ENCODE measurements at places on chromosomes 3 and 15. TPM values are rescaled to one million over a fixed set of nuclear protein-coding genes. Genes with fewer than 3 reads are reported as not detected.

Gene TF
- 9.5 TPM for total RNA-seq

DNA sequence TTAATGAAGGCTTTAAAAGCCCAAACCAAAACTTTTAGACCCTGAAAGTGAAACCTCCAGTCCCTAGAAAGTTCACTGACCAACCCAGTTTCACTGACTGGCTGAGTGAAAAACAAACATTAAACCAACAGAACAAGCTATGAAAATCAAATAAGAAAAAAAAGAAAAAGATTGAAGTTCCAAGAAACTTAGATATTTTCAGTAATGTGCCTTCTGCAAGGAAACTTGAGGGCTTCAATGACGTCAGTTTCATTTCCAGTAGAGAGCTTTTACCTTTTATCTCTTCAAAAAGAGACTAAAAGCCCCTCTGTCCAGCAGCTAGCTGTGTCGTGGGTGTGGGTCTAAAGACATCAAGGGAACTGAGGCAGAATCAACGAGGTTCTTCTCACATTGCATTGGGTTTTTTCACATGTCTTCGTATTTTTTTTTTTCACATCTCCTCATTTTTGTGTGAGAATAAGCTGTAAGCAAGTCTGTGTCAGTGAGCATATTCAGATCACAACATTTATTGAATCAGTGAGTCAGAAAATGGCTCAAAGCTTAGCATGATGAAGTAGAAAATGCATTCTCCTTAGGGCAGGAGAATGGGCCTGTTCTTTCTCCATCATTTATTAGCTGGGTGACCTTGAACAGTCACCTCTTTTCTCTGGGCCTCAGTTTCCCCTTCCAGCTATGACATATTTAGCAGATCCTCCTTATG, 54.8 kb upstream of the BCL6 start:
- no peak for DNase-seq

Gene RHO
- not detected for total RNA-seq

GRCh38 chr3:131731709-131732108, 228.9 kb upstream of the MRPL3 start:
- DNase-seq: no peak

- DNase-seq: no peak
Measured at GRCh38 chr3:97291901-97292300, 472.7 kb upstream of the ARL6 start.

- DNase-seq: no peak
Measured at GRCh38 chr15:66919421-66919820, 146.0 kb upstream of the SMAD3 start.

Gene DZIP1L
- 11.1 TPM for total RNA-seq

Gene RTP1
- total RNA-seq: not detected

- no peak for DNase-seq
Measured at GRCh38 chr15:69398491-69398891, 15.7 kb upstream of the KIF23 start.

- no peak for DNase-seq
Measured at GRCh38 chr3:61425356-61425755, 136.0 kb upstream of the PTPRG start.

Gene PPP4R2
- total RNA-seq: 59.8 TPM

- no peak for DNase-seq
Measured at GRCh38 chr15:65907661-65908060, 38.4 kb downstream of the RAB11A start.

DNA sequence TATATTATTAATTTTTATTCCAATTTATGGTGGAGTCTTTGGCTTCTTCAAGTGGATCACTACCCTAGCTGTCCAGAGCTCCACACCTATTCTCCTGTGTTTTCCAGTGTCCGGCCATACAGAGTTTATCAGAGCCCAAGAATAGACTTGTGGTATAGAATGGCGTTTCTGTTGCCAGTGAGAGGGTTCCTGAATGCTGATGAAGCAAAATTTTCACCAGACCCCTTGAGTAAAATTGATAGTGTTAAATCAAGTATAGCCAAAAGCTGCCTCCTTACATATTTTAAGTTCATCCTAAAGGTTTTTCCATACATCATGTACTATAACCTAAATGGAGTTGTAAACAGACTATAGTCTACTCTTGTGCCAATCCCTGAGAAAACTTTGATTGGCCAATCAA, 171.5 kb upstream of the CHL1 start:
- DNase-seq: no peak

- DNase-seq: no peak
Measured at GRCh38 chr3:189419038-189419437, 212.2 kb upstream of the TP63 start.

DNA sequence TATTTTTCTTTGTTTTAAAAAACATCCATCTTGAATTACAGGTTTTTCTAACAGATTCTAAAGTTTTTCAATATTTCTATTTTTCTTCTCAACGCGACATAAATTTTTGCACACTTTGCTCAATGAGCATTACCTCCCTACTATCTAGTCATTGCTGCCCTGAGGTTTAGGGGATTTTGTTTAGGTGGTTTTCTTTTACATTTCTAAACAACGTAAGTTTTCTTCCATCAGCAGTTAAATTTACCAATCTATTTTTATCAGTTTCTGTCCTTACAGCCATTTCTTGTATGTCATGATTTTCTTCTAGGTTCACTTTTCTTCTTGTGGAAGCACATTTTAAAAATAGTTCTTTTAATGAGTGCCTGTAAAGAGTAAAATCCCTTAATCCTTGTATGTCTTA, 49.2 kb upstream of the CCR2 start:
- no peak for DNase-seq

Gene PCLAF
- total RNA-seq: 97.8 TPM

DNA sequence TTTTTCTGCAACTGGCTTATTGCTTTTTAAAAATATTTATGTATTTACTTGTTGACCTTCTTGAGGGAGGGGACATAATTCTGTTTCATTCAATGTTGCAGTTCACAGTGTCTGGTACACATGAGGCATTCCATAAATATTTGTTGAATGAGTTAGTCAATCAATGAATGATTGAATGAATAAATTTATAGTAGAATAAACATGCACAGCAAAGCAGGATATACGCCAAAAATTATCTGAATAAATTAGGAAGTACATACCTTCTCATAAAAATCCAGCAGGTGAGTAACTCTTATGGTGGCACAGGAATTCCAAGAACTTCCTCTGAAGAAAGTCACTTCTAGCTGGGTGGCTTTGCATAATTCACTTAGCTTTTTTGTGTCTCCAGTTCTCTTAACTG, 469.4 kb upstream of the ATP11B start:
- no peak for DNase-seq

- DNase-seq: no peak
Measured at GRCh38 chr3:122390665-122391064, 6.7 kb downstream of the FAM162A start.

DNA sequence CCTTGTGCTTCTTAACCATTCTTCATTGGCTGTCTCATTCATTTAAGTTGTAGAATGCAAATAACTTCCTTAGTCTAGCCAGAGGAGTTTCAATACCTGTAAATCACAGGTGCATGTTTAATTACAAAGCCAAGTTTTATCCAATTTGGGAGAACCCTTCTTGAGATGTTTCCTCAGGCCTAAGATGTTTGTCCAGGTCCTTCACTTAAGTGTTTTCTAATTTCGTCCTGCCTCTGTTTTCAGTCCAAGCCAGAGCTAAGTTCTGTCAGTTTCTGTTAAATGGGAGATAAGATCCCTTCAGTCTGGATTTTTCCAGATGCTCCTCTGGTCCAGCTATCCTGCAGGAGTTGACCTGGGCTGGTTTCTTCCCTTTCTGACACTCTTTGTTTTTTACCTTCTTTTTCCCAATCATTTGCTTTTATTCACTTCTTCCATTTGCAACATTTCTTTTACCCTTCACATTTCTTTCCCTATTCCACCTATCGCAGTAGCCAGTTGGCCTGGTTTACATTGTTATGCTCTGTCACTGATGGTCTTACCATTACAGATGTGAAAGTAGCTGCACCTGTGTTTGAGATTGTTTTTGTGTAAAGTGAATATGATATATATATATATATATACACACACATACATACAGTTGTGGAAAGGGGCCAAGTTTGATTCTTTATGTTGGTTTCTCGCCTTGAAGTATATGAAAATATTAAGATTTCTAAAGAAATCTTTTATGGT, 34.5 kb downstream of the EIF2AK4 start:
- DNase-seq: no peak

Gene CADM2
- total RNA-seq: 0.64 TPM

- DNase-seq: no peak
Measured at GRCh38 chr3:111621535-111621934, 26.4 kb upstream of the ZBED2 start.

Gene LTF
- not detected for total RNA-seq

Gene COL6A5
- total RNA-seq: not detected

DNA sequence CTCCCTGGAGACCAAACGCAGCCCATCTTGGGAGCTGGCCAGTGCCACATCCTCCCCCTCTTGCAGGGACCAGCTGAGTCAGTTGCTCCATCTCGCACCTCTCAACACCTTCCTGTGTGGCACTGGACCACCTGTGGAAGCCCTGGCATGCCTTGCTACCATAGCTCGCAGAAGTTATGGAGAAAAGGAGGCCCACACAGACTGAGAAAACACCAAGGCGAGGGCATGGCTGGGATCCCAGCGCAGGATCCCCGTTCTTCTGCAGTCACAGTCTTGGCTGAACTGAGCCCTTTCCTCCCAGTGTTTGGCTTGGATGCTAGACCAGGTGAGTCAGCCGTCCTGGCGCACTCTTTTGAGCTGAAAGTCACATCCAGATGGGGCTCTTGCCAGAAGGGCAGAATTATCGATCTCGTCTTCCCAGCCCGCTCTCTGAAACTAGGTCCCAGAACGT, 46.9 kb downstream of the CHRD start:
- no peak for DNase-seq

DNA sequence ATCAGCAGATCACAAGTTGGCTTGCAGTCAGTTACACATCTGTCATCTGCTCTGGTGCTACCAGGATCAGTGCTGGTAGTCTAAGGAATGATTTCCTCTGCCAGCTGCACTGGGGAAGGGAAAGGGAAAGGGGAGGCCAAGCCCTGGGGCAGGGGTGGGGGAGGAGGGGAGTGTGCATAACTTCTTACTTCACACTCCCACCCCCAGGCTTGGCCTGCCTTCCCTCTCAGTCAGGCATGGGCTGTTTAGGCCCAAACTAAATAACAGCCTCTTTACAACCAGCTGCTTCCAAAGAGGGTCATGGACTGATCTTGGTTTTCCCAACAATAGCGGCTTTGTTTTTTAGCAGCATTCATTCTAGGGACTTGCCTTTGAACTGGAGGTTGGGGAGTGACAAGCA, 86.1 kb upstream of the PSMD6 start:
- no peak for DNase-seq

Gene KNSTRN
- 74.6 TPM for total RNA-seq

DNA sequence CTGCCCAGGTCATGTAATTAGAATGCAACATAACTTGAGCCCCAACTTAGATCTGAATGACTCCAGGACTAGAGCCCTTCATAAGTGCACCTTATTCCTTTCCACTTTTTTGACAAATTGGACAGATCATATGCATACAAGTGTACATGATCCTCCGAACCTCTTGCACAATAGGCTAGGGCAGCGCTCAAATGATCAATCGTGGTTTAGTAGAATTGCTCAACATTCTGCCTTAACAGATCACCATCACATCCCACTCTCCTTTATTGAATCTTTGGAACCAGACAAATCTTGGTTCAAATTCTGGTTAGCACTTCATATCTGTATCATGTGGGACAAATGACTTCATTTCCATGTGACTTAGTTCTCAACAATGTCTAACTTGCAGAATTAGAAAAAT, 106.8 kb upstream of the CDIN1 start:
- no peak for DNase-seq

All from Panc1 (cell line).